ENCODE measurements at places on chromosomes 2 and 18.
A peak's percentile ranks its signal among the peaks of the same experiment; 100 is the strongest.

DNA sequence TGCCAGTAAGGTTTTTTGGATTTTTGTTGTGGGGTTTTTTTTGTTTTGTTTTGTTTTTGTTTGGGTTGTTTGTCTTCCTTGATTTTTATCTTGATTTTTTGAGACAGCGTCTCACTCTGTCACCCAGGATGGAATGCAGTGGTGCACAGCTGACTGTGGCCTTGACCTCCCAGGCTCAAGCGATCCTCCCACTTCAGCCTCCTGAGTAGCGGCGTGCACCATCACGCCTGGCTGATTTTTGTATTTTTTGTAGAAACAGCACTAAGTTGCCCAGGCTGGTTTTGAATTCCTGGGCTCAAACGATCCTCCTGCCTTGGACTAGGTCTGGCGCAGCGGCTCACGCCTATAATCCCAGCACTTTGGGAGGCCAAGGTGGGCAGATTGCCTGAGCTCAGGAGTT is 16.4 kb downstream of the MPPE1 start:
- no peak for DNase-seq

- DNase-seq = no peak
These were observed 623.5 kb upstream of the DDX18 start for GRCh38 chr2:117190856-117191559.

DNA sequence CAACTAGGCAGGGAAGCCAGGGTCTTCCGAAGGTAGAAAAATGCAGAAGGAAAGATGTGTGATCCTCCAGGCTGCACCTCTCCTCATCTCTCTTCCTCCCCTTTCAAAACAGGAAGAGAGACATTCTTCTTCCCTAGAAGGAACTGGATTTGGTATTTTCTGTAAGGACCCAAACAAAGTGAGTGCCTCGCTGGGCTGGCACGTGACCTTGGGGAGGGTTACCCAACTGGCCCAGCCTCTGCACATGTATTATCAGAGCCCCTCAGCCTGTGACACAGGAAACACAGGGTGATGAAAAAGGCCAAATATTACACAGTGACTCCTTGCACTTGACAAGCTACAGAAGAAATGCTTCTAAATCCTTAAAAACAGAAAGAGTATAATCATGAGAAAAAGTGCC is 2.3 kb downstream of the HJURP start:
- no peak for DNase-seq

DNA sequence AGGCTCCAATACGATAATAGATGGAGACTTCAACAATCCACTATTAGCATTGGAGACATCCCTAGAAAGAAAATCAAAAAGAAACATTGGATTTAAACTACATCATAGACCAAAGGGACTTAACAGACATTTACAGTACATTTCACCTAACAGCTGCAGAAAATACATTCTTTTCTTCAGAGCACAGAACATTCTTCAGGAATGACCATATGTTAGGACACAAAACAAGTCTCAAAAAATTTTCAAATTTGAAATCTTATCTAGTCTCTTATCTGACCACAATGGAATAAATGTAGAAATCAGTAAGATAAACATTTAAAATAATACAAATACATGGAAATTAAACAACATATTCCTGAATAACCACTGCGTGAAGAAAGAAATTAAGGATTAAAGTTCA is 68.7 kb downstream of the STRADB start:
- no peak for DNase-seq

DNA sequence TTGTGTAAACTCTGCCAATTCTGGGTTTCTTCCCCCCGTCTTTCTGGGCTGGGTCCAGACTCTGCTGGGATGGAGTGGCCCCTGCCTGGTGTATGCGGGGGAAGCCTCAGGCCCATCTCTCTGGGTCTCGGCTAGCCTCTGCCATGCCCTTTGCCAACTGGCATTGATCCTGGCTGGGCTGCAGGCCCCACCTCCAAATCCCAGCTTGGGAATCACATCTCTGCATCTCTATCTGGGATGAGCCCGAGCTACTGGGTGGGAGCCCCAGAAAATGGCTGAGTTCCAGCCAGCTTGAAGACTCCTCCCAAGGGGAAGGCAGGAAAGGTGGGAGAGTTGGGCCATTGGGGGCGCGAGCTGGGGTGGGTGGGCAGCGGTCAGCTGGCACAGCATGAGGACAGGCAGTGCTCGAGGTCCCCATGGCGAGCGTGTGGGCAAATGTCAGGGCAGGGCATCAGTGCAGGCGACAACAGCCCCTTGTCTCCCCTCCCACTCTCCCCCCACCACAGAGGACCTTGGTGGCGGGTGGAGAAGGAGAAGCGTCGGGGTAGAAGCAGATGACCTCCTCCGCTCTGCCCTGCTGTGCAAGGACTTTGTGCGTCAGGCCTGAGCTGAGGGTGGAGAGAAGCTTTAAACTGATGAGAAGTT is 139.4 kb downstream of the ASB1 start:
- no peak for DNase-seq

- no peak for DNase-seq
These were observed 1328.7 kb upstream of the NXPH2 start for GRCh38 chr2:140108706-140109475.

DNA sequence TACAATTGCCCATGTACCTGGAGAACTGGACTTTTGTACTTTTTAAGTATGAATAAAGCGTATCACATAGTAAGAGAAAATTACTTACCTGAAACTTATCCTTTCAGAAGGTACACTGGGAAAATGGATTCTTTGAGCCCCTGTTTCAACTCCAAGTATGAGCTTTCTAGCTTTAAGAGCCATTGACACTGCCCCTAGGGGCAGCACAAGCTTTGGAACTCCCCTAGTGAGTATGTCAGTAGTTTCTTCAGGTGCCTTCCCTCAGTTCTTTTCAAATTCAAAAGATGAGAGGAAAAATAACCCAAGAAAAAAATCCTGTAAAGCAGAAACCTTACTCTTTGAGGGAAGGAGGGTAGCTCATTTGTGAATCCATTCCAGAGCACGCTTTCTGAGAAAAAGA is 124.1 kb downstream of the MEMO1 start:
- DNase-seq = peak; percentile 9

GRCh38 chr18:35345460-35345921 is 1.3 kb upstream of the ZNF24 start:
- no peak for DNase-seq

DNA sequence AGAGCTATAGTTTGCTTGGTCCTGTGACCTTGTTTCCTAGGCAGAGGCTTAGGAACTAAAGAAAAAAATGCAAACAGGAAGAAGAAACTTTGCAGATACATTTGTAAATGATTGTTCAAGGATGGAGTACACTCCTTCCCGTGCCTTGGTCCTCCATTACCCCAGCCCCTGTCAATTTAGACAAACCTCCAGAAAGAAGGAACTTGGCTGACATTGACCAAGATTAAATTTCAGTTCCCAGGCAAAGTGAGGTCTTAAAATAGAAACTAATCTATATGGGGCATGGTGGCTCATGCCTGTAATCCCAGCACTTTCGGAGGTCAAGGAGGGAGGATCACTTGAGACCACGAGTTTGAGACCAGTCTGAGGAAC is 179.9 kb upstream of the FN1 start:
- no peak for DNase-seq

GRCh38 chr18:38475686-38476085 is 910.1 kb upstream of the CELF4 start:
- no peak for DNase-seq

DNA sequence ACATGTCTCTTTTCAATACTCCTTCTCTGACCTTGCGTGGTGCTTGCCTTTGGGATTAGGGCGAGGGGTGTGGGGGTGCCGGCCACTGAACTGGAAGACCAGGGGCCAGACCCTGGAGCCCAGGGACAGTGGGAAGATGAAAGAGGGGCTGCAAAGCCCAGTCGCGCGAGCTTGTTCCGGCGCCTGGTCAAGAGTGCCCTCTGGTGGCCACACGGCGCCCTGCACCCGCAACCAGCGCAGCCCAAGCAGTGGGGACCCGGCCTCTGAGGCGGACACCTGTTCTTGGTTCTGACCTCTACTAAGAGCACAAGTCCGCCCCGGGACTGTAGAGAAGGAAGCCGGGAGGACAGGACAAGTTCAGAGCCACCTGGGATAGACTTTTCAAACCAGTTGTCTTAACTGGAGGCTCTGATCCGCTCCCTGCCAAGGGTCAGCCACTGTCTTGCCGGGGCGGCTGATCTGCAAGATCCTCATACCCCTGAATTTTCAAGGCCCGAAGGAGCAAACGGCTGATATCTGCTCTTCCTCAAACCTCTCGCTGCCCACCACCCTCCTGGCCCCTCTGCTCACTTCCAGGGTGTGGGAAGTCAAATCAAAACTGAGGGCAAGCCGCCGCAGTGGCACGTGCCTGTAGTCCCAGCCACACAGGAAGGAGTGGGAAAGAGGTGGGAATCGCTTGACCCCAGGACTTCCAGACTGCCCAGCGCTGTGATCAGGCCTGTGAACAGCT is 14.9 kb upstream of the MSH6 start:
- DNase-seq = peak; percentile 58

GRCh38 chr2:186822323-186822722 is 26.6 kb downstream of the ZSWIM2 start:
- DNase-seq = no peak

GRCh38 chr2:17148407-17149145 is 369.7 kb downstream of the RAD51AP2 start:
- no peak for DNase-seq

DNA sequence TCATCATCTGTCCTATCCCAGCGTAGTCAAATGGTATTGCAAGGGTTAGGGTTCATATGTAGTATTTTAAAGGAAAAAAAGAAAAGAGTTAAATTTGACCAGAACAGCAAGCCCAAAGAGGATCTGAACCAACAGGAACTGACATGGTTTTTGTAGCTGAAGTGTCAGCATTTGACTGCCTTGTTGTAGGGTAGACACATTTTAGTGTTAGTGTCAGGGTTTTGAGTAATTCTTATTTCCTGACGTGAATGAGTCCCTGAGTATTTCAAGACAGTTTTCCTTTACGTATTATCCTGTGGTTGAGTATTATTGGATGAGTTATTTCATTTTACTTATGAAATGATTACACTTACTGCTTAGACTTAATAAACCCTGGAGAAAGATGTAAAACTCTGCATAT is 173.3 kb upstream of the ZEB2 start:
- DNase-seq = no peak

DNA sequence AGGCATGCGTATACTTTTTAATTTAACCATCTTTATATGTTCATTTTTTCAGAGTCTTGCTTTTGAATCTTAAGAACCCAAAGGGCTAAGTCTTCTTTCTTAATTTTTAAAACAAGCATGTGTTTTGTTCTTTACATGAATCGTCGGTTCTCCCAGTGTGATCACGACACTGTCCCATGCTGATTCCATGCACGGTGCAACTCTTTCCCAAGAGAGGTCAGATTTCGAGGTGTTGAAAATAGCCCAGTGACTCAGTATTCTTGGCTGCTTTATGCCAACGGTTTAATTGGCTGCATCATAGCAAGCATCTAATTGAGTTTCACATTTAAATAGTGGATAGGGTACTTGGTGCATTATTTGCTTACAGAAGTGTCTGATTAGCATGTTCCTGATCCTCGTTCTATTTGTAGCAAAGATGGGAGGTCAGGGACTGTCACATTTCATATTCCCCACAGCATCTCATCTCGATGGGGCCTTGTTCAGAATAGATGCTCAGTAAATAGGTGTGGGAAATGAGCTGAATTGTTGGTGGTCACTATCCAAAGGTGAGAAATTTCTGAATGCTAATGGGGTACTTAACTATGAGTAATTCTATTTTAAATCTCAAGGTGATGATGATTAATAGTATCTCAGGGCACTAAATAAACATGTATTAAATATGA is 2.8 kb downstream of the NPAS2 start:
- no peak for DNase-seq

DNA sequence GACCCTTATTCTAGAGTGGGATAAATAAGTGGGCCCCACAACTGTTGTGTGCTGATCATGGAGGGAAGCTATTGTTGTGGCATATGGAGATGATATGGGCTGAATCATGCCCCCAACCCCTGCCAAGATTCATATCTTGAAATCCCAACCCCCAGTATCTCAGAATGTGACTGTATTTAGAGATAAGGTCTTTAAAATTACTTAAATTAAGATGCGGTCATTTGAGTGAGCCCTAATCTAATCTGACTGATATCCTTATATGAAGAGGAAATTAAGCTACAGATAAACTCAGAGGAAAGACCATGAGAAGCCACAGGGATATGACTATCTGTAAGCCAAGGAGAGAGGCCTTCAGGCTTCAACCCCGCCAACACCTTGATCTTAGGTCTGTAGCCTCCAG is 188.3 kb upstream of the RND3 start:
- DNase-seq = no peak

DNA sequence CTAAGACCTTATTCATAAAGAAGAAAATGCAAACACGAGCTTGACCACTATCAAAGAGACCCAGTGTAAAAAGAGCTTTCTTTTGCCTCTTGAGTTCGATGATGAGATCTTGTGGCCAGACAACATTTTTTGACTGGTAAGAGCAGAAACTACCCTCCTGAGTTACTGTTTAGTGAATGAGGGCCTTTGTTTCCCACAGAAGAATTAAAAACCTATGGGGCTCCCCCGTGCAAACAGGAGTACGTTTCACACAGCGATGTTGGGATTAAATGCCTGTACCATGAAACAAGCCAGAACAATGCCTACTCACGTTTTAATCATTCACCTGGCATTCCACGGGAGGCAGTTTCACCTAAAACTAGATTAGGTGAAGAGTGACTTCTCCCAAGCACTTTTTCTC is 36.0 kb downstream of the MYCN start:
- no peak for DNase-seq

DNA sequence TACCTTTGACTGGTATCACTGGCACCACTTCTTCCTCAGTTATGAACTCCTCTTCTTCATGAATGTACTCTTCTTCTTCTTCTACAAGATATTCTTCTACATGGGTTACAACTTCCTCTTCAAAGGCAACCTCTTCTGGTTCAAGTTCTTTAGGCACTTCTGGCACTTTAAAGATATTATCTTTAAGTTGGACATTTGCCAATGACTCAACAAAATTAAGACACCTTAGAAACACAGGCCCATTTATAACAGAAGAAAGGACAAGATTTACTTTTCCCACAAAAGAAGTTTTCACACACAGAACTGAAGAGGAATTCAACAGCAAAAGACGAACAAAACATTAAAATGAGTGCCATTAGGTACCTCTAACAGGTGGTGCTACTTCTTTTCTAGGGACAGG is 127.3 kb downstream of the TTN start:
- no peak for DNase-seq

DNA sequence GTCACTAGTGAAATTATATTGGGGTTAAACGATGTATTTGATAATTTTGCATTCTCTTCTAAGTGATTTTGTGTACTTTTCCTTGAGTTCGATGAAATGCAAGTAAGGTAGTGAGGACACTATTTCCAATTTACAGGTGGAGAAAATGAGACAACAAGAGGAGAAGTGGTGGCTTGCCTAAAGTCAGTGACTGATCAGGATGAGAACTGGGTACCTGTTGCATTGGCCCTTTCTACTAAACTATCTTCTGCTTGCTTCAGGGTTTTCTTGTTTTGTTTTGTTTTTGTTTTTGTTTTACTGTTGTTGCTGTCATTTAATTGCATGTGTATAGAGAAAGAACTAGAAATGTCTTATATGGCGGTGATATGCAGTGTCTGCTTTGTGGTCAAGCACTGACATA is 31.4 kb upstream of the FBXO11 start:
- no peak for DNase-seq
